ENCODE measurements at places on chromosomes 6 and 20.

DNA sequence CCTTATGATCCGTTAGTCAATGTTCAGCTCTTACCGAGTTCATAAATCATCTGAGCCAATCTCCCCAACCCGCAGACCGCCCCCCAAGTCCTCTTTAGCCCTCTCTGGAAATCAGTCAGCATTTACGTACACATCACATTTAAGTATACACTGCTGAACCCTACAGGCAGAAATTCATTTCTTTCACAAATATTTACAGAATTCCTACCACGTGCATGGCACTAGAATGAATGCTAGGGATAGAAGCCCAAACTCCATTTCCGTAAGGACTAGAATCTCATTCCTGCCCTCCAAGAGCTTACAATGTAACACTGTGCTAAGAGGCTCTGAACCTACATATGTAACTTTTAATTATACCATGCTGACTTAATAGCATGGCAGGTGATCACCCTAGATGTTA is 1.8 kb downstream of the OSER1 start:
- DNase-seq = no peak

- no peak for DNase-seq
Measured at GRCh38 chr6:42960243-42961019, at the start of gene GNMT. Gene GNMT (plus strand): TSS chr6:42960754. CDS start chr6:42960768, 14 bp downstream.

- DNase-seq = no peak
Measured at GRCh38 chr20:24684956-24685691, 215.7 kb downstream of the SYNDIG1 start.

GRCh38 chr6:9825526-9825925 is 589.3 kb downstream of the TFAP2A start:
- no peak for DNase-seq

- DNase-seq = no peak
Measured at GRCh38 chr6:41155132-41155805, 1.1 kb upstream of the TREML1 start.

Measured in AG09319 (cell line).